ENCODE measurements at places on chromosomes 1 and 21. TPM values are rescaled to one million over a fixed set of nuclear protein-coding genes. Genes with fewer than 3 reads are reported as not detected.

DNA sequence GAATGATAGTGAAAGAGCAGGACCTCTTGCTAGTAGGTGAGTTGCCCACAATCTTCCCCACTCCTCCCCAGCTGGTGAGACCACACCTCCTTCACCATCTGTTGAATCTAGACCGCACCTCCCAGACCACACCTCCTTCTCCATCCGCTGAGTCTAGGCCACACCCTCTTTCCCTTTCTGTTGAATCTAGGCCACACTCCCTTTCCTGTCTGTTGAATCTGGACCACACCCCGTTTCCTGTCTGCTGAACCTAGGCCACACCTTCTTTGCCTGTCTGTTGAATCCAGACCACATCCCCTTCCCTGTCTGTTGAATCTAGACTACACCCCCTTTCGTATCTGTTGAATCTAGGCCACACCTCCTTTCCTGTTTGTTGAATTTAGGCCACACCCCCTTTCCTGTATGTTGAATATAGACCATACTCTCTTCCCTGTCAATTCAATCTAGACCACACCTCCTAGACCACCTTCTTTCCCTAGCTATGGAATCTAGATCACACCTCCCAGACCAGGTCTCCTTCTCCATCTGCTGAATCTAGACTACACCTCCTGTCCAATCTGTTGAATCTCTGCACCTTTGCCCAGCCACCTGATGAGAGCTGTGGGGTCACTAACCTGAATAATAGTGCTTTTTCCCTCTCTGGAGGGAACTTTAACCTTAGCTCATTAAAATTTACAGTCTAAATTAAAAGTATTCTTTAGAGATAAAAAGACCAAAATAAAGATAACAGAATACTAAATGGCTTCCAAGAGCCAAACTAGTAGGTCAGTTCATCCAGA, 116.3 kb downstream of the DAB1 start:
- no peak overlapping the region for H3K4me3 ChIP-seq
- H3K36me3 ChIP-seq: no peaks in the 10 kb centered on the region
- no peak for DNase-seq
- no peaks in the 10 kb centered on the region for H3K4me1 ChIP-seq
- H3K27ac ChIP-seq: no peak overlapping the region

Gene UTS2
- total RNA-seq: 0.63 TPM

DNA sequence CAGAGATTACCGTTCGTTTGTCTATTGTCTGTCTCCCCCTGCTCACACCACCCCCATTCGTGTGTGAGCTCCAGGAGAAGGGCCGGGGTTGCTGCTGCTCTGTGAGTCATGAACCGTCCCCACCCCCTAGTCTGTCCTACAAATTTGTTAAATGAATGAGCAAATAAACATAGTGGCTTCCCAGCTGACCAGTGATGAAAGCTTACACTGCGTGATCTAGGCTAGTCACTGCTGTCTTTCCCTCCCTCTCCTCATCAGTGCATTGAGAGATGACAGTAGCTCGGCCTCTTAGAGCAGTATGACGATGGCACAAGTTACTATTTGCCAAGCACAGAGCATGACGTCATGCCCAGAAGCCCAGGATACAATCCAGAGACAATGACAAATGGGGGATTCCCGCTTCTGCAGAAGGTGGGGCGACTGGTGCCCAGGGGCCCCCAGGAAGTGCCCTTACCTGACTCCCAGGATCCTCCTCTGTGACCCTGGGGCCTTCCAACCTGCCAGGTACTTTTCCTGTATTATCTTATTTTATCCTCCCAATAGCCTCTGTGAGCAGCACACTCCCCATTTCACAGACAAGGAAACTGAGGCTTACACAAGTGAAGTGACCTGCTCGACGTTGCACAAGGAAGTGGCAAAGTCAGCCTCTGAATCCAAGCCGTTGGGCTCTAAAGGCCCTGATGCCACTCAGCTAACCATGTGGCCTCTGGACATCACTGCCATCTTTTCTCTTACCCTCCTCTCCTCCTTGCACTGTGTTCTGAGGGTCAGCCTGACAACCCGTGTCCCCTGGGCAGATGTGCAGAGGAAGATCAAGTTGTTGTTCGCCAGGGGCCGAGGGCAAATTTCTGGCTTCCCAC, 8.6 kb upstream of the EPHA2 start:
- no peak for DNase-seq
- peaks cover 17% of the 10 kb centered on the region for H3K4me1 ChIP-seq
- H3K4me3 ChIP-seq: no peak overlapping the region
- H3K27ac ChIP-seq: no peak overlapping the region

DNA sequence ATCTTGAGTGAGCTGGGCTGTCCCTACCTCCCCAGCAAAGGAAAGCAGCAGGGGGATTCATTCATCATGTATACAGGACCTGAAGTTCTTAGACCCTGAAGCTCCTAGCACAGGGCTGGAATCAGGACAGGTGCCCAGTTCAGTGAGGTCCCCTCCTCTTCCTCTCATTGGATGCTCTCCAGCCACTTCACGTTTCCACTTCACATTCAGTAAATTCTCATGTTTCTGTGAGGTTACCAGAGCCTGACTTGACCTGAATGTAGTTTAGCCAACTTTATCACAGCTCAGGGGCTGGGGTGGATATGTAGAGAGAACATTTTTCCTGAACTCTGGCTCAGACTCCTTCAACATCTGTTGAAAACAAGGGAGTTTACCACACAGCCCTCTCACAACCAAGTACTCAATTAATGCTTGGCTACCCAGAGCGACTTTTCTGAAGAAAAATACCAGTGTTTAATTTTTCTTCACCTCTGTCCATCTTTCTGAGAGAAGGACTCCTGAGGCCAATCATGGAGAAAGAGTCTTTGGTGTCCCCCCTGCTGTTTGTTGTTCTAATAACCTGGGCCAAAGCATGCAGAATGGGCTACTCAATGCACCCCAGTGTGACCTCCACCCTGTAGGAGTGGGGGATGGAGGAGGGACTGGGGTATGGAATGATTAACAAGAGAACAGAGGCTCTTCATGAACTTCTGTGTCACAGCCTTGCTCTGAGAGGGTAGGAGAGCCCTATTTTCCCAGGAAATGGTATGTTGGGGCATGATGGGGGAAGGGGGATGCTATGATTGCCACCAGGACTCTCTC, 108.3 kb upstream of the FGGY start:
- DNase-seq: no peak
- H3K36me3 ChIP-seq: no peaks in the 10 kb centered on the region
- no peaks in the 10 kb centered on the region for H3K27me3 ChIP-seq
- no peaks in the 10 kb centered on the region for H3K4me1 ChIP-seq
- H3K4me3 ChIP-seq: no peak overlapping the region
- no peak overlapping the region for H3K27ac ChIP-seq

Gene VWA5B1
- total RNA-seq: not detected

Gene NCAM2
- 1.1 TPM for total RNA-seq

Gene TFAP2E
- not detected for total RNA-seq

- H3K4me1 ChIP-seq: no peaks in the 10 kb centered on the region
- no peaks in the 10 kb centered on the region for H3K36me3 ChIP-seq
- H3K4me3 ChIP-seq: no peak overlapping the region
- H3K27ac ChIP-seq: no peak overlapping the region
- no peaks in the 10 kb centered on the region for H3K27me3 ChIP-seq
Observed at GRCh38 chr1:208040821-208041297, 129.9 kb upstream of the CD34 start.

GRCh38 chr1:247337961-247338360, 6.3 kb upstream of the ZNF496 start:
- no peaks in the 10 kb centered on the region for H3K27me3 ChIP-seq
- DNase-seq: peak; percentile 18
- H3K27ac ChIP-seq: no peak overlapping the region
- H3K36me3 ChIP-seq: no peaks in the 10 kb centered on the region

DNA sequence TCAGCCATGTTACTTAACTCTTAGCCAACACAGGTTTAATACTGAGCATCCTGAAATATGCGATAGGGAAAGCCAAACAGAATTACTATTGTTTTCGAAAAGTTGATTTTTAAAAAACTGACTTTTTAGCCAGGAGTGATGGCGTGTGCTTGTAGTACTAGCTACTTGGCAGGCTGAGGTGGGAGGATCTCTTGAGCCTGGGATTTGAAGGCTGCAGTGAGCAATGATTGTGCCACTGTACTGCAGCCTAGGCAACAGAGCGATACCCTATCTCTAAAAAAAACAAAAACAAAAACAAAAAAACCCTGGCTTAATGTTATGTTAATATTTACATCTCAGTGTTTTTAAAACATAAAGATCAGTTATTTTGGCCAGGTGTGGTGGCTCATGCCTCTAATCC, 16.7 kb downstream of the NMNAT1 start:
- H3K27ac ChIP-seq: no peak overlapping the region
- DNase-seq: no peak
- H3K4me3 ChIP-seq: no peak overlapping the region
- H3K27me3 ChIP-seq: no peaks in the 10 kb centered on the region
- no peaks in the 10 kb centered on the region for H3K36me3 ChIP-seq

DNA sequence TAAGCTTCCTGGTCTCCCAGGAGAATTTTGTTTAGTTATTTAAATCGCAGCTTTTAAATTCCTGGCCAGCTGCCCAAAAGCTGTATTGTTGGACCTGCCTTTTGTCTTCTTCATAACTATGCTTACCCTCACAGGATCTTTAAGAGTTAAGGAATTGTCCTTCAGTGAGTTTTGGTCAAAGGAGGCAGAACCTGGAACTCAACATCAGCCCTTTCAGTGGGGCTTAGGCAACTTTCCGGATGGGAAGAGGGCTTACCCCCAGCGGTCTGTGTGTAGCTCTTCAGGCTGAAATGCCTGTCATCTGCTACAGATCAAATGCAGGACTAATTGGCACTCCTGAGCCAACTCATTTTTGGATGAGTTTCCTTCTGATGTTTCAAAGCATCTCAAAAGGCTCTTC, 402.6 kb downstream of the SIPA1L2 start:
- H3K27me3 ChIP-seq: peaks cover 20% of the 10 kb centered on the region
- H3K4me3 ChIP-seq: no peak overlapping the region
- no peaks in the 10 kb centered on the region for H3K36me3 ChIP-seq
- peaks cover 6% of the 10 kb centered on the region for H3K4me1 ChIP-seq
- H3K27ac ChIP-seq: no peak overlapping the region
- no peak for DNase-seq

DNA sequence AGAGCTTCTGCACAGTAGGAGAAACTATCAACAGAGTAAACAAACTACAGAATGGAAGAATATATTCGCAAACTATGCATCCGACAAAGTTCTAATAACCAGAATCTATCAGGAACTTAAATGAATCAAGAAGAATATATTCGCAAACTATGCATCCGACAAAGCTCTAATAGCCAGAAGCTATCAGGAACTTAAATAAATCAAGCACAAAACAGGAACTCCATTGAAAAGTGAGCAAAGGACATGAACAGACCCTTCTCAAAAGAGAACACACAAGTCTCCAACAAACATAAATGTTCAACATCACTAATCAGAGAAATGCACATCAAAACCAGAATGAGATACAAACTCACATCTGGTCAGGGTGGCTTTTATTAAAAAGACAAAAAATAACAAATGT, 126.9 kb downstream of the VAV3 start:
- H3K27me3 ChIP-seq: no peaks in the 10 kb centered on the region
- no peak for DNase-seq
- H3K4me3 ChIP-seq: no peak overlapping the region
- H3K27ac ChIP-seq: no peak overlapping the region
- peaks cover 27% of the 10 kb centered on the region for H3K4me1 ChIP-seq

DNA sequence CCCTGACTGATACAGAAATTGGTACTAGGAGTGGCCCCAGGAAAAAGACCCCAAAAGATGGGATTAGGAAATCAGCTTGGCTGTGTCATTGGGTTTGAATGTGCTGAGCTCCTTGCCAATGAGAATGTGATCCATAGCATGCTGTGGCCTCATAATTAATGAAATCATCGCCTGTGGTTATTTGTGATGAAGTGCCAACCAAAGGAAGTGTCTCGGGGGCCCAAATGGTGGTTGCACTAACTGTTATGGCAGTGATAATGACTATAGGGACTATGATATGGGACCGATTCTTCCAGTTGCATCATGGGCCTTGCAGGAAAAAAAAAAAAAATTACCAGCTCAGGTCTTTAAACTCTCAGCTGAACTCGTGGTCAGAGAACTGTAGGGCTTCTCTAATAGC, 15.4 kb upstream of the ZDHHC18 start:
- H3K27me3 ChIP-seq: no peaks in the 10 kb centered on the region
- DNase-seq: no peak

Gene CFAP45
- total RNA-seq: 2.6 TPM

DNA sequence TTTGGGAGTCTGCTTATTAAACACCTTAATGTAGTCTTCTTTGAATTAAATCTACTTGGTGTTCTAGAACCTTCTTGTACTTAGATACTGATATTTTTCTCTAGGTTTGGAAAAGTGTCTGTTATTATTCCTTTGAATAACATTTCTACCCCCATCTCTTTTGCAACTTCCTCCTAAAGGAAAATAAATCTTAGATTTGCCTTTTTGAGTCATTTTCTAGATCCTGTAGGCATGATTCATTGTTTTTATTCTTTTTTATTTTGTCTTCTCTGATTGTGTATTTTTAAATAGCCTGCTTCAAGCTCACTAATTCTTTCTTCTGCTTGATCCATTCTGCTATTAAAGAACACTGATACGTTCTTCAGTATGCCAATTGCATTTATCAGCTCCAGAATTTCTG, 155.9 kb upstream of the NEGR1 start:
- no peak overlapping the region for H3K4me3 ChIP-seq
- no peaks in the 10 kb centered on the region for H3K4me1 ChIP-seq
- no peak overlapping the region for H3K27ac ChIP-seq
- no peaks in the 10 kb centered on the region for H3K27me3 ChIP-seq
- H3K36me3 ChIP-seq: no peaks in the 10 kb centered on the region

- no peaks in the 10 kb centered on the region for H3K4me1 ChIP-seq
- no peak for DNase-seq
- no peaks in the 10 kb centered on the region for H3K27me3 ChIP-seq
- H3K4me3 ChIP-seq: no peak overlapping the region
- no peak overlapping the region for H3K27ac ChIP-seq
Observed at GRCh38 chr1:42003433-42003832, 84.7 kb upstream of the HIVEP3 start.

DNA sequence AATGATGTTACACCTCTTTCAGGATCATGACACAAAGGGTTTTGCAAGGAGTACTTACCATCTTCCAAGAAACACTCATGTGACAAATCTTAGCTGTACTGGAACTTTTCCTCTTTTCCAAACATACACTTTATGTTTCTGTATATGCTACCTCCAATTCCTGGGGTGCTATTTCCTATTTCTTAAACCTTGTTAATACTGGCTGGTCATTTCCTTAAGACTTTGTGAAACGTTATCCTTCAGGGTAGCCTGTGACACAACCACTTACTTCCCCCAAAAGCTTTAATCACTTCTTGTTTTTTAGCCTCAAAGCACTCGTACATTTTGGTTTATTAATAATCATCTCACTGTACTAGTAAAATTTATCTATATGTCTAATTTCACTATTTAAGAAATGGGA, 39.4 kb downstream of the OR10Z1 start:
- H3K4me1 ChIP-seq: peaks cover 4% of the 10 kb centered on the region
- H3K4me3 ChIP-seq: no peak overlapping the region
- H3K27ac ChIP-seq: no peak overlapping the region
- no peaks in the 10 kb centered on the region for H3K36me3 ChIP-seq

Gene GPR3
- total RNA-seq: not detected

Gene DRAXIN
- not detected for total RNA-seq

- no peak for DNase-seq
- peaks cover 16% of the 10 kb centered on the region for H3K4me1 ChIP-seq
- no peaks in the 10 kb centered on the region for H3K27me3 ChIP-seq
- H3K36me3 ChIP-seq: no peaks in the 10 kb centered on the region
- H3K27ac ChIP-seq: peak overlapping the region; percentile 51
Observed at GRCh38 chr1:160161965-160162705, 10.7 kb downstream of the ATP1A4 start.

All from spleen (tissue), 13 donors.